CD4-positive, alpha-beta T cell treated with Interleukin-2 at 100 ng/mL for 4 hours (primary cell): ENCODE measurements at places on chromosomes 11 and 22.

DNA sequence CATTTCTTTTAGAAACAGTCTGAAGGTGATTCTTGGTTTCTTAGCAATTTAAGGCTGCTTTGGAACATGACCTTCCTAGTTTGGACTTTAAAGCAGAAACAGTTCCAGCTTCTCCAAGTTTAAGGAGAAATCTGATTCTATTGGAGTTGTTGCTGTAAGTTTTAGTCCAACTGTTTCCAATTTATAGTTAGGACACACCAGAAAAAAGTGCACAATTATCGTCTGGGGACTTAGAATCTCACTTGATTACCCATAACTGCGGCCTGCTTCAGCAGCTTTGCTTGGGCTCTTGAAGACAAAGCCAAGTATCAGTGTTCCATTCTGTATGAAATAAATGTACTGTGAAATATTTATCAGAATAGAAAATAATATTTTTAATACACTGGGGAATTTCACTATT is 246.6 kb downstream of the TMEM135 start:
- DNase-seq, result no peak

DNA sequence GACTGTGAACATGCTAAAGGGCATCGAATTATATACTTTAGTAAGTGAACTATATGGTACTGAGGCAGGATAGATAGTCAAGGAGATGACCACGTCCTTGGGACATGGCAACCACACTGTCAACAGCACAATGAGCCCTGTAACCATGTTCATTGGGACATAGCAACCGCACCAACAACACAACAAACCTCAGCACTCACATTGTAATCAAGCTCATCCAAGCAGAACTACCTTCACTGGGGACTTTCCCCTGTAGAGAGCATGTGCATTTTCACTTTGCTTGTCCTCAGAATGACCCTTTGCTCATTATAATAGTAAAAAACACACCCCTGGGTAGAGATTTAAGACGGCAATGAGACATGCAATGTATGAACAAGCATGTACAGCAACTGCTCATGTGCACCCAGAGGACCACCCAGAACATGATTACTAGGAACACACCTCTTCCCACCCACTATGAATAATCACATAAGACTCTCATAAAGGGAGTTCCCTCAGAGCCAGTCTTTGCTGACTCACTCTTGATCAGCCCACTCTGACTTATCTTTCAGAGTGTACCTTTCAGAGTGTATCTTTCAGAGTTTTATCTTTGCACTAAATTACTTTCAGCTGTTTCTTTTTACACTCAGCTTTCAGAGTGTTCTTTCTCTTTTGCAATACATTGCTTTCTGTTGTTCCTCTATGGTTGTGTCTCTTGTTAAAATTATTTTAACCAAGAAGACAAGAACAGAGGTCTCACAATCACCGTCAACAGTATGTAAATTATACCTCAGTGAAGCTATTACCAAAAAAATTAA is 4.1 kb upstream of the PLAAT2 start:
- DNase-seq, result peak; percentile 94

DNA sequence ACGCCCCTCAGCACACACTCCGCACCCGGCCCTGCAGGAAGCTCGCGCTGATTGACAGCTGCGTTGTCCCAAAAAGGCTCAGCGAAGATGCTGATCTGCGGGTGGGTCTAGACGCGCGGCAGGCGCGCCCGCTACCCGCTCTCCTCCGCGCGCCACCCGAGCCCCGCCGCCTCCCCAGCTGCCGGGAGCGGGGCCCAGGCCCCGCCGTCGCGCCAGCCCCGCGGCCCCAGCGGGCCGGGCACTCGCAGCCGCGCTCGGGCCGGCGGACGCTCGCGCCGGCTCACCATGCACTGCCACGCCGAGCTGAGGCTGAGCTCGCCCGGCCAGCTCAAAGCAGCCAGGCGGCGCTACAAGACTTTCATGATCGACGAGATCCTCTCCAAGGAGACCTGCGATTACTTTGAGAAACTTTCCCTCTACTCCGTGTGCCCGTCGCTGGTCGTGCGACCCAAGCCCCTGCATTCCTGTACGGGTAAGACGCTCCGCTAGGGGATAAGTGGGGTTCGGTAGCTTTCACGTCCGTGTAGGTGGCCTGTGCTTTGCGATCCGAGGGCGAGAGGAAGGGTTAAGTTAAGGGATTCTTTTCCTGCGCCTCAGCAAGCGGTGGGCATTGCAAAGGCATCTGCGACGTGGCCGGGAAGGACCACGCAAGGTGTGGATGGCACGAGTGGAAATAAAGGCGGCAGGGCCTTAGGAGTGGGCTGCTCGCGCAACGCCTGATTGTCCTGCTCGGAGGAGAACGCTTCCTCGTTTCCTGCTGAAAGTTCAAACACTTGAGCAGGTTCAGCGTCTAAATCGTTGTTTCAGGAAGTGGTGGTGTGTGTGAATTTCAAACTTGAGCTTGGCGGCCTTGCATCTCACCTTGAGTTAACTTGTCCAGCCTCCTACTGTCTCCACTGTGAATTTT is at the start of gene BARX2:
Gene BARX2 (plus strand): TSS at position 98 of the 907 bp plus-strand sequence. CDS start 188 bp downstream, at position 286.
- DNase-seq, result no peak

GRCh38 chr11:76073724-76074123 is 132.6 kb downstream of the WNT11 start:
- DNase-seq, result no peak

DNA sequence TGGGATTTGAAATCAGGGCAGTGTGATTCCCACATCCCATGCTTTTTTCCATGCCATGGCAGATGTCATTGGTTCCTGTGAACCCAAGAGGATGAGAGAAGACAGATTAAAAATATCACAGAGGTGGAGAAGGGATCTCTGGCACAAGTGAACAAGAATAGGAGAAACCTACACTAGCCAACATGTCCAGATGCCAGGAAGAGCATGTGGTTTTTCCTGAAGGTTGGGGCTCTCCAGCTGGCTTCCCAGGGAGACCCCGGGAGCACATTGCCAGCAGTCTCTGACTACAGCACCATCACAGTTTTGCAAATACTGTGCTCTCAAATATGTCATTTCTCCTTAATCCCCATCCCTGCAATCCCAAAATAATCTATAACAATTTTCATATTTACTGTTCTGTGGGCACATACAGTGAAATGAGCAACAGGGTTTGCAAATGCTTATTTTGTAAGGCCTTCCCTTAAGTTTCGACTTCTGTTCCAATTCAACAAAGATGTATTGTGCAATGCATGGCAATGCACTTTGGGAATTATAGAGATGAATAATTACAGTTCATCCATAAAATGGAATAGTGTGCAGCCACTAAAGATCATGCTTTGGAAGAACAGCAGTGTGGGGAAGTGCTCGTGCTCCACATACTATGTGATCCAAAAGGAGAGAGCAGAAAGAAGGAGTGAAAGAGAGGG is 4.8 kb downstream of the ANKK1 start:
- DNase-seq, result no peak

DNA sequence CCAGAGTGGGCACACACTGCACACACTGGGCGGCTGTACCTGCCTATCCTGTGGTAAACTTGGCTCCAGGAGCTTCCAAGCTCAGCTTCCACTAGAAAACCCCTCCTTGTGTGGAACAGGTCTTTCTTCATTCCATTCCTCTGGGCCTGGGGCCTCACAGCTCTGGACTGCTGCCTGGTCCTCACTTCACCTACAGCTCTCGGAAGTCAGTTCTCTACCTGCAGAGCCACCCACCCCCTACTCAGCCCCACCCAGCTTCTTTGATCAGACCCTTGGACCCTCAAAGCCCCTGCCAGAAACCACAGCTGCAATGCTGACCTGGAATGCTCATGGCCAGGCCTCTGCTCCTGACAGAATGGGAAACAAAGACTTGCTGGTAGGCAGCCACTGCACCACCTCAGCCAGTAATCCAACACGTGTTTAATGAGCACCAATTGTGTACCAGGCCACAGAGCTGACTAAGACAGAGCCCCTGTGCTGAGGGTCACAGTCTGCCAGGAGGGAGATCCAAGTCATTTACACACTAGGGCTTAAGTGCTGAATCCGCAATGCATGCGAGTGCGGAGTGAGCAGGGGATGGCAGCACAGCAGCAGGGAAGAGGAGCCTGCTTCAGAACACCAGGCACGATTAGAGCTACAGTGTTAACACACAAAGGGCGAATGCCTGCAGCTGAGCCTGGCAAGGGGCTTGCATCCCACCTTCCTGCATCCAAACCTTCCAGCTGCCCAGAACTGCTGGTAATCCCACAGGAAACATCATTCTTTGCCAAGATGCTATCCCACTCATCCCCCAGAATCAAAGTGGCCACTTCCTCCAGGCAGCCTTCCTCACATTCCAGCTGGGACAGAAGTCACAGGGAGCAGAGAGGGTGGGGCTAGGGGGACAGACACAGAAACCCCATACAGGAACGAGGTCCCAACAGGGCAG is 4.6 kb downstream of the GNB1L start:
- no peak for DNase-seq

DNA sequence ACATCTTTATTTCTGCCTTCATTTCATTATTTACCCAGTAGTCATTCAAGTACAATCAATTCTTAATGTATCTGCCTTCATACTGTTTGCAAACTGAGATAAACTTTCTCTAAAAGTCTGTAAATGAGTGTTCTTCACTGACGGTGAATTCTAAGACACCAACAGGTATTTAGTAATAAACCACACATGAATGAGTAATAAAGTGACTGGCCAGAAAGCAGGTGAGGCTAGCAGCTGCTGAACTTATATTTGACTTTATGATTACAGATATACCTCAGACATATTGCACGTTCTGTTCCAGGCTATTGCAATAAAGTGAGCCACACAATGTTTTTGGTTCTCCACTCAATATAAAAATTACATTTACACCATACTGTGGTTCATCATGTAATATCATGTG is 1894.0 kb upstream of the RAG2 start:
- DNase-seq, result no peak
